ENCODE measurements at places on chromosomes 1 and 21. TPM values are rescaled to one million over a fixed set of nuclear protein-coding genes. Genes with fewer than 3 reads are reported as not detected.

DNA sequence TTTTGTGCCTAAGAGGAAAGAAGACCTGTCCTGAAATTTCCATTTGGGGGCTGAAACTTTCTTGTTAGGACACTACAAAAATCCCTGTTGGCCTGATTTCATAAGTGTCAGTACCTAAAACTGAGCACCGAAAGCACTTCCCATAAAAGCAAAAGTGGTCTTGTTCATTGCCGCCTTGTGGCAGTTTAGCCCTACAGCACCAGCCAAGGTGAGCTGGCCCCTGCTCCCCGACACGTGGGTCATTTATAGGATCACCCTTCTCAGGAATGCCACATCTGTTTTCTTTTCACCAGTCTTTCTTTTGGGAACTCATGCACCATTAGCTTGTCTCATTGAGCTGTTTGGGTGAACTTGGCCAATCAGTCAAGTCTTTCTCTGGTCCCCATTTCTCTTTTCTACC is 155.8 kb upstream of the KAZN start:
- no peak for DNase-seq

DNA sequence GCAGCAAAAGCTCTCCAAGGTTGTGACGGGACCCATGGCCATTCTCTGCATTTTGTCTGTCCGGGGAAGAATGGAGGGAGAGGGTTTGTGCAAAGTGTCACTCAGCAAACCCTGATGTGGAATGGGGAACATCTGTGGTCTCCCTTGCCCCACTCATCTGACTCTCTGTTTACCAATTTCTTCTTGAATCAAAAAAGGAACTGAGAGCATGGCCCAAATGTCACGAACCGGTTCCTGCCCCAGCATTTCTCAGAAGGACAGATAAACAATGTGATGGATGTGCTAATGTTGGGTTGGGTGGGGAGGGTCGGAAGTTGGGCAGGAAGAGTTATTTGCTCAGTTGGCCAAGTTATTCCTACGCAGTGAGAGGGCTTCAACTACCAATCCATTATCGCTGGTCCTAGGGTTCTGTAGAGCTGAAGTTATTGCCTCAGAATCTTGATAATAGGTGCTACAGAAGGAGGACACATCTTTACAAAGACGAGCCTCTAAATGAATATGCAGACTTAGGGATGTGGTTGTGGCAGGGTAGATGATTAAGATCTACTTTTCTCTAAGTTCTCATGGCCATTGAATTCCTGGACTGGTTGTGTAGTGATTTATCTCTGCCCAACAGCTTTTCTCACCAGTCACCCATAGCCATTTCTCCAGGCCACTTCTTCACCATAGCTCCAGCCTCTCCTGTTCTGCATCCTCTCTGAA is 9.6 kb upstream of the DUSP12 start:
- DNase-seq: no peak

The TRIM58 gene
- polyA plus RNA-seq: 2.3 TPM

- DNase-seq: no peak
Measured at GRCh38 chr1:109427171-109427467, 871 bp upstream of the PSMA5 start.

The S100A16 gene
- not detected for polyA plus RNA-seq

GRCh38 chr1:88224906-88225305 is 459.2 kb upstream of the PKN2 start:
- DNase-seq: no peak

The ANGPTL1 gene
- polyA plus RNA-seq: not detected

- DNase-seq: no peak
Measured at GRCh38 chr1:86258101-86258500, 101.5 kb upstream of the COL24A1 start.

The PRMT2 gene
- 451 TPM for polyA plus RNA-seq

- no peak for DNase-seq
Measured at GRCh38 chr1:3978990-3979325, 78.9 kb upstream of the C1orf174 start.

DNA sequence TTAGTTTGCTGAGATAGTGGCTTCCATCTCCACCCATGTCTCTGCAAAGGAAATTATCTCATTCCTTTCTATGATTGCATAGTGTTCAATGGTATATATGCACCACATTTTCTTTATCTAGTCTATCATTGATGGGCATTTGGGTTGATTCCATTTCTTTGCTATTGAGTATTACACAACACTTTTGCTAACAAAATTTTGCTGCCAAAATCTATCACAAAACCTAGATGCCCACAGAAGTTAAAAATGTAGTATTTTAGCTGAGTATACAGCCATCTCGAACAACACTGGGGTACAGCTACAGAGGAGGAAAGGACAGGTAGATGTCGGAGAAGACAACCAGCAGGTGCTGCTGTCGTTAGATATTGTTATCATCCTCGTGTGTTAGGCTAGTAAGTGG is 67.7 kb downstream of the LBR start:
- no peak for DNase-seq

- DNase-seq: no peak
Measured at GRCh38 chr1:229379846-229380245, 37.0 kb upstream of the CCSAP start.

DNA sequence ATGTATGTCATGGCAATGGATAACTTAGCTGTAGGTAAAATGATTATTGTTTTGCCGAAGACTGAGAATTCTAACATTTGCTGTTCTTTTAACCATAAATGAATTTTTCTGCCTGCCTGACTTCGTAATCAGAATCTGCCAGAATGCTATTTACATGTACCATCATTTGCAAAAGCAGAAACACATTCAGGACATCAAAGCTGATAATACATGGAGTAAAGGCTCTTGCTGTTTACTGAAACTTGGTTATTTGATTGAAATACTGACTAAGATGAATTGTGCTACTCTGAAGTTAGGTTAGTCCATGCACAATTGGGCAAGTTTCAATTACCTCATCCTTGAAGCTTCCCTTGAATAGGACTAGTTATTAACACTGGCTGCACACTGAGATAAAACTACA is 293.8 kb downstream of the PLA2G4A start:
- DNase-seq: no peak

DNA sequence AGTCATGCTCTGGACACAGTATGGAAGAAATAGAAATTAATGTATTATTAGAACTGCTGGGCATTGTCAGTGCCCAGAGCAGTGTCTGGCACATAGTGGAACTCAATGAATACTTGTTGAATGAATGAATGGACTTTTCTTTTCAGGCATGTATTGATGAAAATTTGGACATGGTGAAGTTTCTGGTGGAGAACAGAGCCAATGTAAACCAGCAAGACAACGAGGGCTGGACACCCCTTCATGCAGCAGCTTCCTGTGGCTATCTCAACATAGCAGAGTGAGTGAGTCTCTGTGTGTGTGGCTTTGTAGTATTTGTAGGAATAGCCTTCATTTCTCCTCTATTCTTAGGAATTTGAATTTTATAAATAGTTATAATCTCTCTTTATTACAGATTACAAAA is 68.1 kb downstream of the PPP1R12B start:
- no peak for DNase-seq
